ENCODE measurements at places on chromosomes 11 and 22.

DNA sequence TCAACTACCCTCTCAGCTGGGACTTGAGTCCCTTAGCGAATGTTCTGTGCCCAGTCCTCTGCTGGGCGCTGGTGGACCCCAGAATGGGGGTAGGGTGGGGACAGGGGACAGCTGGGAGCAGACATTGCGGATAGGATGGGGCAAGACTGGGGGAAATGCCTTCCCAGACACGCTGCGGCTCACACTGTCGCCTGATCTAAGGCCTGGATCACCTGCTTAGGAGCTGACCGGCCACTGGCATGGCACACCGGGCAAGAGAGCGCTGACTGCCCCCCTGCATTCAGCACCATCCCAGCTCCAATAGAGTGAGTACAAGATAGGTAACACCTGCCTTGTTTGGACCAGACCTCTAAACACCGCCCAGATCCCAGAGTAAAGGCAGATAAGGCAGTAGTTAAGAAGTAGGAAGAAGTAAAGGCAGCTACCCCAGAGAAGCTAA is 1.4 kb downstream of the ARVCF start:
- DNase-seq: no peak

DNA sequence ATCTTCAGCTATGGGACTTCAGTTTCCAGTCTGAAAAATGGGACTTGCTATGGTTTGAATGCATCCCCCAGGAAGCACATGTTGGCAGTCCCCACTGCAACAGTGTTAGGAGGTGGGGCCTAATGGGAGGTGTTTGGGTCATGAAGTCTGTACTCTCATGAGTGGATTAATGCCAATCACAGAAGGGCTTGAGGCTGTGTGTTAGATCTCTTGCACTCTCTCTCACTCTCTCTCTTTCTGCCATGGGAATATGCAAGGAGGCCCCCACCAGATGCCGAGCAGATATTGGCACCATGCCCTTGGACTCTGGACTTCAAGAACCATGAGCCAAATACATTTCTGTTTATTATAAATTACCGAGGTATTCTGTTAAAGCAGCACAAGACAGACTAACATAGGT is 7.8 kb upstream of the AP1B1 start:
- no peak for DNase-seq

GRCh38 chr22:22030493-22031182 is 48.1 kb upstream of the TOP3B start:
- no peak for DNase-seq

- no peak for DNase-seq
Observed at GRCh38 chr11:44624761-44625221, 59.3 kb downstream of the CD82 start.

DNA sequence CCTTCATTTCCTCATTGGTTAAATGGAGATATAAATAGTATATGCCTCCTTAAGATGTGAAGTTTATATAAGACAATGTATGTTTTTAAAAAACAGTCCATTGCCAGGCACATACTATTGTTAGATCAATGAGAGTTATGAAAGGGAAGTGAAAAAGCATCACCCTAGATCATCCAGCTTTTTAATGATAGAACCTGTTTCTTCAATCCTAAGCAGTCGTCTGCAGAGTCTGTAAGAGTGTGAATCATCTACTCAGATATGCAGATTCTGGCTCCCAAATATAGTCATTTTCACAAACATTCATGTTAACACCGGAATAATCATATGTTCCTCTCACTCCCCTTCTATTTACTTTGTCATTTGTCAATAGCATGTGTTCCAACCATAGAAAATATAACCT is 65.3 kb upstream of the SLN start:
- no peak for DNase-seq

GRCh38 chr11:104529213-104529612 is 365.3 kb upstream of the PDGFD start:
- DNase-seq: no peak

DNA sequence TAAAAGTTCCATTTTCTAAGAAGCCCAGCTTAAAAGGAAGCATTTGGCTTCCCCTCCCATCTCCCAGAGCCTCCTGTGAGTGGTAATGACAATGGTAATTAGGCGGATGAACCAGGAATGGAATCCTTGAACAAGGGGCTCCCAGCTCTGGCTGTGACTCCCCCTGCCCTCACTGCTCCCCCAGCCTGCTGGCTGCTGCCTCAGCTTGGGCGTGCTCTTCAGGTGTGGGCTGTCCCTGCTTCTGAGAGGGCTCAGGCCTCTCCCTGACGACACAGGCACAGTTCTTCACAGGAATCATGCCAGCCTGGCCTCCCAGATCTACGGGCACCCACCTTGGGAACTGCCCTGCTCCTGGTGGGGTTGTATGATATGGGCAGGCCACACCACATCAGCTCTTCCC is 81.7 kb upstream of the NARS2 start:
- no peak for DNase-seq

DNA sequence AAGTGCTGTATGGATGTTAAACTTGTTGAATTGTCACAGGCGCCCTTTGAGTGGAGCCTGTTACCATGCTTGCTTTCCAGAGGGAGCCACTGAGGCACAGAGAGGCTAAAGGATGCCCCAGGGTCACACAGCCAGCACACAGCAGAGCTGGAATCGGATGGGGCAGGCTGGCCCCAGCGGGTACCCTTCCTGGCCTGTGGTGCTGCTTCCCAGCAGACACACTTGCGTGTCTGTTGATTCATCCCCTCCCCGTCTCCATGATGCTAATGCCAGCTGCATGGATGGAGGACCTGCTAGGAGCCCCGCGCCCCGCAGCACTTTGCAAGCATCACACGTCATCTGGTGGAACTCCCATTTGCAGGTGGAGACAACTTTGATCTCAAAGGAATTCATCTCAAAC is 52.4 kb upstream of the SHISAL1 start:
- no peak for DNase-seq

GRCh38 chr11:43573873-43574272 is 106.7 kb upstream of the HSD17B12 start:
- DNase-seq: no peak

DNA sequence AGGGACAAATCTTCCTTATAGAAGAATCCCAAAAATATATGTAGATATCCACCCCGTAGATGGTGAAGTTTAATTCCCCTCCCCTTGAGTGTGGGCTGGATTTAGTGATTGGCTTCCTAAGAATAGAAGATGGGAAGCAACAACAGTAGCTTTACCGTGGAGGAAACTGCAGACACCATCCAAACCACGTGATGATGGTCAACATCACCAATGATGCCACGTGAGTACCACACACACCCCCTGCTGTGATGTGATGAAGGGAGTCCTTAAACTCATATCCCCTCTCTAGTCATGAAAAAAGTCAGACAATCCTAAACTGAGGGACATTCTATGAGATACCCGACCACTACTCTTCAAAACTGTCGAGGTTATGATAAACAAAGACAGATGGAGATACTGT is 76.4 kb upstream of the SLC22A12 start:
- no peak for DNase-seq

- DNase-seq: no peak
Observed at GRCh38 chr11:64130618-64131017, 35.3 kb downstream of the MACROD1 start.

DNA sequence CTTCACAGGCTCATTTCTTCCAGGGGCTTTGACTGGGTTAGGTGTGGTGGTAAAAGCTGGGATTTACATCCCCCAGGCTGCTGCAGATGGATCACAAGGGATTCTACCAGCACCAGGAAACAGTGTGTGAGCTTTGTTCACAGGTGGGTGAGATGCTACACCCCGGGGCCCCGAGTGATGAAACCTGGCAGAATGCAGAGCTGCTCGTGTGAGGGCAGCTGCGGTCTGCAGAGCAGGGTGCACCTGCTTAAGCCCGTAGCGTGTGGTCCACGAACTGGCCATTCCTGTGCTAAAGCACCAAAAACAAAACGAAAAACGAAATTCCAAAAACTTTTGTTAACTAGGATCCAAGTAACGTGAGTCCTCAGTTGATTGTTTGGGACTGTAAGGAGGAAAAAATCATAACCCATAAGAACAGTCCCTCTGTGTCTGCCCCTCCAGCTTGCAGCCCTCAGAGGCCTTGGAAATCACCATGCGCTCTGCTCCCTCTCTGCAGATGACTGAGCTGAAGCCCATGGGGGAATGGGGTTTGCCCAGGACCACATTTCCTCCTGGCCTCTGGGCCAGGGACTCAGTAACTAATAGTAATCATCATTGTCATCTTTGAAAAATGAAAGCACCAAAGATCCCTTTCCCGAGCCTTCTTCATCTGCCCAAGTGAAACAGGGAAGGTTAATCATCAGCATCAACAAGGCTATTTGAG is 24.6 kb downstream of the ELF5 start:
- no peak for DNase-seq

GRCh38 chr11:83272627-83273026 is 13.5 kb downstream of the CCDC90B start:
- no peak for DNase-seq

DNA sequence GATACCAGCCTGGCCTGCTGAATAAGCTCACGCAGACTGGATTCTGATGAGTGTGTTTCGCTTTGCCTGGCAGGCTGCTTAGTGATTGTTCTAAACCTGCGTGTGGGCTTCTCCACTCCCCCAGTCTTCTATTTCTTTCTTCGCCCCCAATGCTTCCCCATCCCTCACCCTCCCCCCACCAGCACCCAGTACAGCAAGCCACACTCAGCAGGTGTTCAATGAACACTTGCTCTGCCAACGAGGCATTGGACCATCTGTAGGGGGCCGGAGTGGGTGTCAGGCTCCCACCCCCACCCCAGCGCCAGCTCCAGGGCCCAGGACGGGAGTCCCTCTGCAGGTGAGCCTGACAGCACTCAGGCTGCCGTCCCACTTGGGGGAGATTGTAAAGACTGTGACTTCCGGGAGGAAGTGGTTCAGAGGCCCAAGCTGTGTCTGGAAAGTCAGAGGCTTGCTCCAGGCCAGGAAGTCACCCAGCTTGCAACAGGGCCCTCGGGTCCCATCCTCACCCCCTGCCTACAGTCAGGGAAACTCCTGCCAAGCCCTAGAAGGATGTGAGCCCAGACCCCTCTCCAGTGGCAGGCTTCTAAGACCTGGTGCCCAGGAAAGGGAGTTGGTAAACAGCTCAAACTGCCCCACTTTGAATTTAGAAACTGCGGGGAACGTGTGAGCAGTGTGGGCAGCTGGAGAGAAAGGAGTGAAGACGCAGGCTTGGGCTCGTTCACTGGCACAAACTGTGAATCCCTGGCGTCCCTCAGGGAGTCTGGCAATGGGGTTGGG is 66.3 kb upstream of the PRDM11 start:
- DNase-seq: peak; percentile 67

GRCh38 chr22:49951000-49951677 is 9.4 kb upstream of the PIM3 start:
- DNase-seq: no peak

- DNase-seq: no peak
Observed at GRCh38 chr11:7643314-7643713, 30.0 kb downstream of the CYB5R2 start.

DNA sequence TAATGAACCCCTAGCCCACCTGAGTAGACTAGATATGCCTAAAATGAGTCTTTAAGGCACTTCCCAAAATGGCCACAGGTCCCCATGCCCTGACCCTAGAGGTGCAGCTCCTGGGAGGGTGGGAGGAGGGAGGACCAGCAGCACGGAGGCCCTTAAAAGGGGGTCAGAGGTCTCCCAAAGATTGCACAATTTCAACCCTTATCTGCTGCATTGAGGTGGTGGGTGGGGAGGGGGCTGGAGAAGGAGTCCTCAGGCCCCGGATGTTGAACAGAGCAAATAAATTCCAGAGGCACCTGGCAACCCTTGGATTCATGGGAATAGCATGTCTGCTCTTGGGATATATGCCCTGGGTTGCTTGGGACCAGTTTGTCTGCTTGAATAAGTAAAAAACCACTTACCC is 57.6 kb downstream of the NAV2 start:
- no peak for DNase-seq

DNA sequence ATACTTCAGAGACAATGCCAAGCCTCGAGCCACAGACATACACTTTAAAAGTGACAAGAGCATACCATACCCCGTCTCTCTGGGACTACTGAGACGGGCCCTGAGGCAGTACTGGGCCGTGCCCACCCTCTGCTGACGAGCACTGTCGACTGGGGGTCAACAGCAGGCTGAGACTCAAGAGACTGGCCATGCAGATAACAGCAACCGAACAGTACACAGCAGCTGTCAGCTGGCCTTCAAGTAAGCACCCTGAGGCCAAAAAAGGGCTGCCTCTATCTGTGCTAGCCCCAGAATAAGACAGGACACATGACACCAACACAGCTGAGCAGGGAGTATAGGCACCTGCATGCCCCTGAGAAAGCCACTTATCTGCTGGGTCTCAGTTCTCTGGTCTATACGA is 18.9 kb upstream of the TMEM121B start:
- DNase-seq: no peak

GRCh38 chr11:96869207-96869606 is 479.4 kb downstream of the JRKL start:
- no peak for DNase-seq

Measured in Ammon's horn (tissue), 1 donor.